ENCODE measurements at places on chromosomes 3 and 15.

GRCh38 chr3:171116824-171117395 lies 90.4 kb upstream of the SLC2A2 start:
- no peak for DNase-seq

DNA sequence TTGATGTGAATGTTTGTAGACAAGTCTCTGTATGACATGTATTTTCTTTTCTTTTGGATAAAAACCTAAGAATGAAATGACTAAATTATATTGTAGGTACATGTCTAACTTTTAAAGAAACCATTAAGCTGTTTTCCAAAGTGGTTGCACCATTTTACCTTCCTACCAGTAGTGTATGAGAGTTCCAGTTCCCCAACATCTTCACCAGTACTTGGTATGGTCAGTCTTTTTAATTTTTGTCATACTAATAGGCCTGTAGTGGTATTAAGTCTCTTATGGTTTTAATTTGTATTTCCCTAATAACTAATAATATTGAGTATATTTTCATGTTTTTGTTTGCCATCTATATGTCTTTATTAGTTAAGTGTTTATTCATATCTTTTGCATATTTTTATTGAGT lies 244.0 kb upstream of the LRRFIP2 start:
- DNase-seq = no peak

- no peak for DNase-seq
Observed at GRCh38 chr3:5190147-5190791, 2.8 kb downstream of the EDEM1 start.

- no peak for DNase-seq
Observed at GRCh38 chr3:32958509-32958908, 7.1 kb downstream of the CCR4 start.

GRCh38 chr3:181609030-181609767 lies 102.5 kb upstream of the SOX2 start:
- no peak for DNase-seq
